Central memory CD8-positive, alpha-beta T cell (primary cell): ENCODE measurements at places on chromosomes 1 and 21.

GRCh38 chr1:21607549-21608529 is 61.3 kb downstream of the RAP1GAP start:
- no peak for DNase-seq

DNA sequence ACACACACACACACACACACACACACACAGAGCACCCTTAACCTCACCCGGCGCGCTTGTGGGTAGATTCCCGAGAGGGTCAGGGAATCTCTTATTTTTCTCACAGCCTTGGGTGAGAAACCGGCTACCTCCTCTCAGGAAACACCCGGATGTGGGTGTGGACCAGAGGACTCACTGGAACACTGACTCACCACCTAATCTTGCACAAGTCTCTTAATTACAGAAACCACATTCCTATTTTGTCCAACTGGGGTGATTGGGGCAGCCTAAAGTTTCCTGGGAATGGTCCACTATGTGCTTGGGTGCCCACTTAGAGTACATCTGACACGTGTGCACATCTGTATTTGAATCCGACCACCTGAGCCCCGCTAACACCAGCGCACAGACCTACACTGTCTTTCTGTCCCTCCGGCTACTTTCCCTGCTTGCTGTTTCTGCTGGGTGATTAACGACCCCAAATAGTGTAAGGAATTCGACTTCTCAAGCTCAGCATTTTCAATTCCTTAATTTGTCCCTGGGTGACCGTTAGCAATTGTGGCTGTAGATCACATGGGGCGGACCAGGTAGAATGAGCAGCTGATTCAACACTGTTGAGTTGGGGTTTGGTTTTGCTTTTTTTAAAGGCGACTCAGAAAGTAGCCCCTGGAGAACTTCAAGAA is 14.0 kb upstream of the TBX15 start:
- no peak for DNase-seq

- DNase-seq: no peak
Observed at GRCh38 chr1:75677443-75677842, 47.1 kb upstream of the ACADM start.

- DNase-seq: no peak
Observed at GRCh38 chr21:34815831-34816705, 147.3 kb downstream of the CLIC6 start.

- no peak for DNase-seq
Observed at GRCh38 chr1:185998391-185998790, 264.2 kb downstream of the HMCN1 start.

- no peak for DNase-seq
Observed at GRCh38 chr1:25342846-25343245, 4.7 kb downstream of the TMEM50A start.

DNA sequence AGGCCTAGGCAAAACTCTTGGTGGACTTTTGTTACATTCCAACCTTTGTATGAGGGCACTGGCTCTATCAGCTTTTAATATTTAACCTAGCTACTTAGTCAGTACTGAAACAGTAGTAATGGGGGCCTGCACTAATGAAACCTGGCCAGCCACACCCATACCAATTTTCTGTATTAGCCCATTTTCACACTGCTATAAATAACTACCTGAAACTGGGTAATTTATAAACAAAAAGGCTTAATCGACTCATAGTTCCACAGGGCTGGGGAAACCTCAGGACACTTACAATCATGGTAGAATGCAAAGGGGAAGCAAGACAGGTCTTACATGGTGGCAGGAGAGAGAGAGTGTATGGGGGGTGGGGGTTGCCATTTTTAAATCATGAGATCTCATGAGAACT is 245.7 kb upstream of the RGS18 start:
- no peak for DNase-seq

- DNase-seq: no peak
Observed at GRCh38 chr1:119147661-119148090, 7.2 kb upstream of the WARS2 start.

DNA sequence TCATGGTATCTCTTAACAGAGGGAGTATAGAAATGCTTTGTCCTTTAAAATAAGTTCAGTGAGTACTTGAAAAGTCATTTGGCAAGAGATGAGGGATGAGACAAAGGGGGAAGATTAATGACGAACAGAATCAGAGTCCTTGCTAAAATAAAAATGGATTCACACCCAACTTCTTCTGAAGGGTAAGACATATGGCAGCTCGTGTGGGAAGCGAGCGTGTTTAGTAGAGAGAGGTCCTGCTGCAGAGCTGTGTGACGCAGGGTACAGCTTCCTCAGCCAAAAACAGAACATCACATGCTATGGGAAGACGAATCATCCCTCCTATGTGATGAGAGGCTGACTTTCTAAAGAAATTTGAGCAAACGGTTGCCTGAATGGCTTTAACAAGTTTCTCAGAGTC is 158.5 kb upstream of the LMO4 start:
- DNase-seq: no peak

DNA sequence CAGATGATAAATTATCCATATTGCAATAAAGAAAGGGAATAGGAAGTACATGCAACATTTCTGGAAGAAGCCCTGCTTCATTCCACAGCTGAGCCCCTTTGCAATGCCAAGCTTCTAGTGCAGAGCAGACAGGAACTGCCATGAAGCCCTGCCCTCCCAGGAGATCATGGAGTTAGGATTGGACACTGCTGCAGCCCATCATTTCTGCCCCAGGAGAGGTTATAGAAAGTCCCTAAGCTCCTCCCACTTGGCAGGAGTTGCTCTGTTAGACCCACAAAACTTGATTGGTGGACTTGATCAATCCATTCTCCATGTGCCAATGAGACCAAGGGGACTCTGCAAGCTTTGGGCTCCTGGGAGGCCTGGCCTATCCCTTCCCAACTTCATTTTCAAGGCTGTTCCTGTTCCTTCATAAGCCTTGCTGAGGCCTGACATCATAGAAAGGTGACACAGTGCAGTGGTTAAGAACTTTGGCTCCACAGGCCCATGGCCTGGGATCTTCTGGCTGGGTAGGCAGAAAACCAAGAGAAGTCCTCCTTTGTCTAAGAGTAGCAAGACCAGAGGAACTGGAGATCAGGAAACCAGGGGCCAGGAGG is 1.3 kb upstream of the LAPTM5 start:
- no peak for DNase-seq

DNA sequence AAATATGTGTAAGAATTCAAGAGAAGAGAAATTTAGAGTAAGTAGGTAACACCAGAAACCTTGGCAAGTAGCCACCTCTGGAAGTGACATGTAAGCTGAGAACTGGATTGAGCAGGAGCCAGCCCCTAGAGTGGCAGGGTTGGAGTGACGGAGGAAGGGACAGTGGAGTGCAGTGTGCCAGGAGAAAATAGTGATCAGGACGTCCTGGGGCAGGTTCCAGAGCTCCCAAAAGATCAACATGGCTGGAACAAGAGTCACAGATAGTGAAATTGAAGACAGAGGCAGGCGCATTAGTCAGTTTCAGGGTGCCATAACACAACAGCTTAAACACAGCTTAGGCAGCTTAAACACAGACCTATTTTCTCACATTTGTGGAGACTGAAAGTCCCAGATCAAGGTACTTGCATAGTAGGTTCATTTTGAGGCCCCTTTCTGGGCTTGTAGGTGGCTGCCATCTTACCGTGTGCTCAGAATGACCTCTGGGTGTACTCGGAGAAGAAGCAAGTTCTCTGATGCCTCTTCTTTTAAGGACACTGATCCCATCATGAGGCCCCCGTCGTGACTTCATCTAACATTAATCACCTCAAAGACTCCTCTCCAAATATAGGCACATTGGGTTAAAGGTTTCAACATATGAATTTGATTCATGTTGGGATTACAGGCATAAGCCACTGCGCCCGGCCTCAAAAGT is 37.2 kb downstream of the GNPAT start:
- DNase-seq: no peak

- DNase-seq: no peak
Observed at GRCh38 chr1:116167625-116168276, 56.6 kb downstream of the MAB21L3 start.

DNA sequence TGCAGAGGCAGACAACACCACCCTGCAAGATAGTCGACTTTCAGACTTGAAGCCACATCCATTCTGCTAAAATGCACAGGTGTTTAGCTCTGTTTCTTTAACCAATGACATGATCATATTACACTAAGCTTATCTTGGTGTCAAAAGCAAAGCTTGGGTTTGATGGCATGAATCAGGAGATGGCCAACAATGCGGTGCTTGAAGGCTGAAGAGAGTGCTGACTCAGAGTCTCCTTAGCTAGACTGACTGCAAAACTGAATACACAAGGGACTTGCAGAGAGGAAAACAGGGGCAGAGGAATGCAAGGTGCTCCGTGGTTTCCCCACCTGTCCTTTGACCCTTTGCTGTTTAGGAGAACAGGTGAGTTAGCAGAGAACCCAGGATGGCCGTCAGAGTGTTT is 262.6 kb downstream of the SIPA1L2 start:
- DNase-seq: no peak

DNA sequence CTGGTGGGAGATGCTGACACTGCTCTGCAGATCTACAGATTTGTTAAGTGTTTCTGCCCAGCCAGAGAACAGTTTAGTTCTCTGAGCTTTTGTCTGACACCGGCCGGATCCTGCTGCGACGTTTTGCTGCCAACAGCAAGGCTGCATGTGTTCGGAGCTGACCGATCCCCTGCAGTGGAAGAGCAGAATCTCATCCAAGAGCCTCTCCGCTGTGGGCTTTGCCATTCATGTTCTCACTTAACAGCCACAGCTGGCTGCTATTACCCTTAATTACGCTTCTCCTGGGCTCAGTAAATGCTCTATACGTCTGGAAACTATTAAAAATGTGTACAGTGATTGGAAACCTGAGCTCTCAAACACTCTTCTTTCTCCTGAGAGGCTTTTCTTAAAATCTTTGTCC is 105.3 kb downstream of the BCAR3 start:
- no peak for DNase-seq

- DNase-seq: peak; percentile 32
Observed at GRCh38 chr1:154546264-154547063, 12.0 kb downstream of the UBE2Q1 start.

DNA sequence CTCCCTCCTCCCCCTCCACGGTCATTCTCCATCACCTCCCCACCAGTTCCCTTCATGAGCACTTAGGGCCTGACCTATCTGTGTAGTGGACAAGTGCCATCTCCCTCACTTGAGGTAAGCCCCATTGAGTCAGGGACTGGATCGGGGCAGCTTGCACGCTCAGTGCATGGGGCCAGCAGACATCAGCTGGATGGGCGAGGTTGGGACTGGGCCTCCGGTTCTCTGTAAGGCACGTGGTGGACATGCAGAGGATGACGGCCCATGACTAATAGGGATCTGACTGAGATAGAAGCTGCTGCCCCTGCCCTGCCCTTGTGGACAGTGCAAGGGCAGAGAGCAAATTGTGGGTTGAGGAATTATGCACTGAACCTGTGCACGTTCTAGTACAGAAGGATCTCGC is 120.4 kb upstream of the C1orf174 start:
- no peak for DNase-seq

GRCh38 chr1:182699393-182700350 is 15.3 kb upstream of the RGS8 start:
- no peak for DNase-seq

- DNase-seq: no peak
Observed at GRCh38 chr1:19664453-19665185, at the start of gene HTR6. Gene HTR6 (plus strand): TSS chr1:19664875. CDS start chr1:19665754, 879 bp downstream.

DNA sequence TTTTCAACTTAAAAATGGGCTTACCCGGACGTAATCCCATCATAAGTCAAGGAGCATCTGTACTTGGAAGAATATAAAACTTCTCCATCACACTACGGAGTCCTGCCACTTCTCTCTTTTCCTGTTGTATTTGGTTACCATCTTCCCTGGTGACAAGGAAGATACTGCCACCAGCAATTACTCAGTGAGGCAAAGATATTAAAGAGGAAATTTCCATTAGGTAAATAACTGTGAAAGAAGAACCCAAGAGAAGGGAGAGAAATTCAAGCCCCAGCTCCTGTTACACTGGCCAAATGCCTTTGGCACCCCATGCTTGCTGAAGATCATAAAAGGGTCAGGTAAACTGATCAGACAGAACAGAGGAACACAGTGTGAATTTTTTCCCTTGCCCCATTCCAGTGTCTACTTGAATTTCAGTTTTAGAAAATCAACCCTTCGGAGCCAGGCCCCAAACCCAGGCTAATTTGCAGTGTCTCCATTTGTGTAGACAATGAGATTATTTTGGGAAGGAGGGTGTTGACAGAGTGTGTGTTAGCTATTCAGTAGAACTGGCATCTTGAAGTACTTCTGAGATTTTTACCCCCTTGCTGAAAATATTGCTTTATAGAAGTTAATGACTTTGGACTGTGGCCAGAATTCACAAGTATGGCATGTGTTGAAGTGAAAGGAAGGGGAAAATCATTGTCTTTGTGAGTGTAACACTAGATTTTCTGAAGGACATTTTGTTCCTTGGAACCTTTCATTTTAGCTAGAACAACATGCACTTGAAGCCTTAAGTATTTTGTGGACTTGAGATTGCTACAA is 167.1 kb downstream of the DHRS3 start:
- DNase-seq: no peak

DNA sequence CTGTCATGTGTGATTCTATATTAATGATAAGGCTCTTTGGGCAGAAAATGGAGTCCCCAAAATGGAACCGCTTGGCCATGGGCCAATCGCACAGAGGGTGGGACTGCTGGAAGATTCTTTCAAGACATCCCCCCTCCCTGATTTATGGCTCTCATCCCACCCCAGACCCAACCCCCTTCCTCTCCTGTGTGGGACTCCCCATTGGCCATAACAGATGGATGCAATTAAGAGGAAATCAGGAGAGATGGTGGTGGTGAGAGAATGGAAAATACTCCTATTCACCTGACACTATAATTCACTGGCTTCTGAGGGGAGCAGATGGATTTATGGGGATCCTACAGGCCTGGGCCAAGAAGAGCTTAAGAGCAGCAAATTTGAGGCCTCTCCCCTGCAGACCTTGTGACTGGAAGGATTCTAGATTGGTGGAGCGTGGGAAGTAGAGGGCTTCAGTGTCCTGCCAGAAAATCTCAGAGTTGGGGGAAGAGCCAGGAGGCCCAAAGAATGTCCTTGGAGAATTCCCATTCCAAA is 1.7 kb downstream of the IGFN1 start:
- no peak for DNase-seq

- DNase-seq: no peak
Observed at GRCh38 chr1:3948344-3948743, 48.3 kb upstream of the C1orf174 start.

DNA sequence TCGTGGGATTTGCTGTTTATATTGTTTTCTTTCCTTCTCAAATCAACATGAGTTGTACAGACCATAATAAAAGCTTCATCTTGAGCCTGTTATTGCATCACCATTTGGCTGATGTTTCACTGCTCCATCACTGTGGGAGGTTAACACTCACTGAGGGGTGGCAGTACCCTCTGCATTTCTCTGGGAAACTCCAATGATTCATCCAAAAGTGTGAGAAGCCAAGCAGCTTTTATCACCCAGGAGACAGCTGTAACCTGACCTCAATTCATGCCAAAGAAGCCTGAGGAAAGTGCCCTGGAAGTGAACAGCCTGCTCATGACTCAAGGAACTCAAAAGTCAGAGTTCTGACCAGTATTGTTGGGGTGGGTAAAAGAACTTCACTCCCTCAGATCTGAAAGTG is 84.1 kb downstream of the GPR88 start:
- no peak for DNase-seq

DNA sequence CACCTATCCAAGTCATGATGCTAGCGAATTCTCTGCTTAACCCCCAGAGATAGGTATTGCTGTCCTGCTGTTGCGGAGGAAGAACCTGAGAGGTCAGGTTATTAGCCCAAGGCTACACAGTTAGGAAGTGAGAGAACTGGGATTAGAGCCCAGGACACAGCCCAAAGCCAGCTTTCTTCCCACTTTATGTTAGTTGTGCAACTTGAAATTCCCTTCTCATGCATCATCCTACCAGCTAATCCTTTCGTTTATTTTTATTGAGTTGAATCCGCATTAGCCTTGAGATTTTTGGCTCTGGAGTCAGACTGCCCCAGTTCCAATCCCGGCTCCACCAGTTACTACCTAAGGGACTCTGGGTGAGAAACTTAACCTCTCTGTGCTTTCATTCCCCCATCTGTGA is 65.4 kb downstream of the PLEKHA6 start:
- no peak for DNase-seq
